ENCODE measurements at places on chromosomes 2 and 18. TPM values are rescaled to one million over a fixed set of nuclear protein-coding genes. Genes with fewer than 3 reads are reported as not detected.

CNTNAP5 gene
- 0.29 TPM for total RNA-seq

CKAP2L gene
- 8.6 TPM for total RNA-seq

AQP12B gene
- not detected for total RNA-seq

TANC1 gene
- total RNA-seq, result 134 TPM

CHRNA1 gene
- not detected for total RNA-seq

DNA sequence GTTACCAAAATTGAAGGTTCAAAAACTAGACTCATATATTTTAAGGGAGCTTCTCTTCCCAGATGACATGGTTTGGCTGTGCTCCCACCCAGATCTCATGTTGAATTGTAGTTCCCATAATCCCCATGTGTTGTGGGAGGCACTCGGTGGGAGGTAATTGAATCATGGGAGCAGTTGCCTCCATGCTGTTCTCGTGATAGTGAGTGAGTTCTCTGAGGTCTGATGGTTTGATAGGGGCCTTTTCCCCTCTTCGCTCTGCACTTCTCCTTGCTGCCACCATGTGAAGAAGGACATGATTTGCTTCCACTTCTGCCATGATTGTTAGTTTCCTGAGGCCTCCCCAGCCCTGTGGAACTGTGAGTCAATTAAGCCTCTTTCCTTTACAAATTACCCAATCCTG, 140.1 kb downstream of the MAIP1 start:
- no peaks in the 10 kb centered on the region for H3K36me3 ChIP-seq
- H3K4me1 ChIP-seq, result no peaks in the 10 kb centered on the region
- no peak overlapping the region for H3K27ac ChIP-seq
- H3K27me3 ChIP-seq, result no peaks in the 10 kb centered on the region
- DNase-seq, result no peak

GRCh38 chr2:176283291-176284068, 14.2 kb downstream of the MTX2 start:
- peaks cover 9% of the 10 kb centered on the region for H3K4me1 ChIP-seq
- H3K36me3 ChIP-seq, result peaks cover 5% of the 10 kb centered on the region
- no peak overlapping the region for H3K27ac ChIP-seq
- no peaks in the 10 kb centered on the region for H3K27me3 ChIP-seq

DNA sequence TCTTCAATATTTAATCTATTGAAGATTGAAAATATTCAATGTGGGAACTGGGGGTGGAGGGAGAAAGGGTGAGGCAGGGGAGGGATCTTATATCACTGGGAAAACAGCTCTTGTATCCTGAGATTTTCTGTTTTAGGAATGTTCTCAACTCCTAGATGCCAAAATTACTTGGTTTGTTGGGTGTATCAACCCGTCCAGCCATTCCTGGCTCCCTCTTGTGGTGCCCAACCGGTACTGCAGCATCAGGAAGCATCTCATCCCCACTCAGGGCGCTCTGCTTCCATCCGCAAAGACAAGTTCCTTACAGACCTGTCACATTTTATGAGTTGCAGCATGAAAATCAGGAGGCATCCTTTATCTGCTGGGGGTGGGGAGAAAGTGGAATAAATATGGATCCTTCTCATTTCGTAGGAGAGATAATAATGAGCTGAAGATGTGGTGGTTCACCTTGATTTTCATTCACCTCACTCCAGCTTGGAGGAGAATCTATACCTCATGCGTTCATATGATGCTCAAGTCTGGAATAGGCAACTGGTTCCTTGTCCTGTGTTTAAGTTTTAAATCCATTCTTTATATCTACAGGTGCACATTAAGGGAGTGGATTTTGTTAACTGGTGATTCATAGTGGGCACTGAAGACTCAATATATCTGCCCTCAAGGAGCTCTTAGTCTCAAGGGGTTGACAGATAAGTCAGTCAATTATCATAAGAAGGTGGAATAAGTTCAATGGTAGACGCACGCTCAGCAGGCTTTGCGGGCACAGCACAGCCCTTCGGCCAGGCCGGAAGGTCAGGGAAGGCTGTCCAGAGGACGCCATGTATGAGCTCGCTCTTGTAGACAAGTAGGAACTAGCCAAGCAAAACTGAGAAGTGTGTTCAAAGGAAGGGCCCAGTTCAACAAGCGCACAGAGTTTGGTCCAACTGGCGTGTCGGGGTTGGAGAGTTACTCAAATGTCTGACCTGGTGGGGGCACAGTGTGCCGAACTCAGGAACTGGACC, 127.3 kb downstream of the RNF144A start:
- peaks cover 5% of the 10 kb centered on the region for H3K4me1 ChIP-seq
- no peaks in the 10 kb centered on the region for H3K27me3 ChIP-seq
- H3K36me3 ChIP-seq, result peaks cover 32% of the 10 kb centered on the region
- peak; percentile 54 for DNase-seq

- H3K4me1 ChIP-seq, result no peaks in the 10 kb centered on the region
- no peak for DNase-seq
- no peak overlapping the region for H3K4me3 ChIP-seq
- no peaks in the 10 kb centered on the region for H3K36me3 ChIP-seq
- no peak overlapping the region for H3K27ac ChIP-seq
These were observed 20.0 kb downstream of the FBXO48 start for GRCh38 chr2:68447118-68447517.

MEP1B gene
- total RNA-seq, result 0.18 TPM

- no peak overlapping the region for H3K4me3 ChIP-seq
- H3K27me3 ChIP-seq, result peaks cover 95% of the 10 kb centered on the region
- H3K36me3 ChIP-seq, result no peaks in the 10 kb centered on the region
- DNase-seq, result no peak
- H3K4me1 ChIP-seq, result peaks cover 11% of the 10 kb centered on the region
- no peak overlapping the region for H3K27ac ChIP-seq
These were observed 2.3 kb upstream of the GDF7 start for GRCh38 chr2:20664431-20665242.

GRCh38 chr2:238763471-238763995, 84.4 kb upstream of the TWIST2 start:
- no peak for DNase-seq
- H3K27ac ChIP-seq, result no peak overlapping the region
- no peak overlapping the region for H3K4me3 ChIP-seq
- no peaks in the 10 kb centered on the region for H3K36me3 ChIP-seq

DYSF gene
- total RNA-seq, result 1.4 TPM

DNA sequence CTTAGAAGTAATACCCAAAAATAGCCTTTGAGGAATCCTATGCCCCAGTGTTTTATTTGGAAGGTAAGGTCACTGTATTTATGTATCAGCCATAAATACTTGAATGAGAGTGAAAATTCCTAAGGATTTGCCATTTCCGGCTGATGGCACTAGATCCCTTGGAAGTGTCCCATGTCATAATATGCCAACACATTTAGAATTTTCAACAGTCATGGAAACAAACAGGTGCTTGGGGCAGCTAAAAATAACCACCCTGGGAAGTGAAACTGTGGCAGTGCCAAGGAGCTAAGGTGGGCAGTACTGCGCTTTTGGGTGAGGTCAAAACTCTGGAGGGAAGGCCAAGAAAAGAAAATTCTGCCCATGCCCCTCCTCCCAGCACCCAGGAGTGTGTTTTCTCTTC, 80.2 kb downstream of the TCF7L1 start:
- no peaks in the 10 kb centered on the region for H3K27me3 ChIP-seq
- no peak for DNase-seq
- no peaks in the 10 kb centered on the region for H3K36me3 ChIP-seq
- peaks cover 44% of the 10 kb centered on the region for H3K4me1 ChIP-seq
- no peak overlapping the region for H3K27ac ChIP-seq
- H3K4me3 ChIP-seq, result no peak overlapping the region

RPRM gene
- total RNA-seq, result 15.5 TPM

DNA sequence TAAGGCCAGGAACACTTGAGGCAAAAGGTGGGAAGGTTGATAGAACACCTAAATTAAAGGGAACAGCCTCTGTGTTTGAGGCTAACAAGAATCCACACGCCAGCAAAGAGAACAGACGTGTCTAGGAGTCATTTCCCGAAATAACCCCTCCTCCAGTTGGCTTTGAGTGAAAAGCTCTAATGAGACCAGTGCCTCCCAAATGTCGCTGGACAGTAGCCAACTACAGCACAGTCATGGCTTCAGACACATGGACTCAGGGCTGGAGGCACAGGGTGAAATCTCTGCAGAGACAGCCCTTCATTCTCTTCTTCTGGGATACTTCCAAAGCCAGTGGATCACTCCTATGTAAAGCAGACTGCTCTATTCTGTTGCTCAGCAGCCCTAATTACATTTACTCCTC, 49.6 kb downstream of the SOWAHC start:
- H3K36me3 ChIP-seq, result no peaks in the 10 kb centered on the region
- no peak overlapping the region for H3K4me3 ChIP-seq
- peaks cover 25% of the 10 kb centered on the region for H3K4me1 ChIP-seq
- no peak for DNase-seq

SIGLEC15 gene
- total RNA-seq, result not detected

ADD2 gene
- total RNA-seq, result 1.3 TPM

GRCh38 chr2:109187711-109188495, 58.9 kb downstream of the SH3RF3 start:
- peaks cover 10% of the 10 kb centered on the region for H3K4me1 ChIP-seq
- no peak overlapping the region for H3K27ac ChIP-seq
- H3K27me3 ChIP-seq, result peaks cover 26% of the 10 kb centered on the region
- no peak for DNase-seq
- no peaks in the 10 kb centered on the region for H3K36me3 ChIP-seq

Data from mesothelial cell of epicardium (in vitro differentiated cells).